ENCODE measurements at places on chromosomes 1 and 21.
A peak's percentile ranks its signal among the peaks of the same experiment; 100 is the strongest.

- DNase-seq, result no peak
Observed at GRCh38 chr1:89761901-89762300, 58.9 kb upstream of the LRRC8D start.

DNA sequence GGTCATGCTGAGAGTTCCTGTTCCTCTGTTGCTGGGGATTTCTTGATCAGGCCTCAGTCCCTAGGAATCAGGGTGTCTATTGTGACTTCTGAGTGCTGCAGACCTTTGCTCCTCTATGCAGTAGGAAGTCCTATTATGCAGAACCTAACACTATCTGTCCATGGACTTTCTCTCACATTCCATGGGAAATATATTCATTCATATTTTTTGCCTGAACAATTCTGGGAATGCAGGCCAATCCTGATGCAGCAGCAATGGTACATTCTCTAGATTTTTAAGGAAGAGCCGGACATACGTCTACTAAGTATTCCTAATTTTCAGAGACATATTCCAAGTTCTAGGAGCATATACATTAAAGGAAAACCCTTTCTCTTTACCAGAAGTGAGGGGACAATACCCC lies 61.1 kb upstream of the C1orf87 start:
- no peak for DNase-seq

DNA sequence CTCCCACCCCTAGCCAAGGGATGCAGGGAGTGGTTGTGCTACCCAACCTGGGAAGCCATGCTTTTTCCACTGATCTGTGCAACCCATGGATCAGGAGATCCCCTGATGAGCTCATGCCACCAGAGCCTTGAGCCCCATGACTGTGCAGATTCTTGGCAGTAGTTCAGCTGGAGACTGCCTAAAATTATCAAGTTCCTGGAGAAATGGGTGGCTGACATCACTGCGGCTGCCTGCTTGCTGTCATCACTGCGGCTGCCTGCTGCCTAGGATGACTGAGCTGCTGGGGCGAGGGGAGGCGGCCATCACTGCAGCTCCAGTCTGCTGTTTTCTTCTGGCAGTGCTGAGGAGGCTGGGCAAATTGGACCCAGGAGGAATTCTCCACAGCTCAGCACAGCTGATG lies 159.2 kb downstream of the AGBL4 start:
- DNase-seq, result no peak

- no peak for DNase-seq
Observed at GRCh38 chr1:151001602-151002001, 5.1 kb downstream of the MINDY1 start.

- no peak for DNase-seq
Observed at GRCh38 chr1:109314795-109315194, 8.0 kb upstream of the MYBPHL start.

DNA sequence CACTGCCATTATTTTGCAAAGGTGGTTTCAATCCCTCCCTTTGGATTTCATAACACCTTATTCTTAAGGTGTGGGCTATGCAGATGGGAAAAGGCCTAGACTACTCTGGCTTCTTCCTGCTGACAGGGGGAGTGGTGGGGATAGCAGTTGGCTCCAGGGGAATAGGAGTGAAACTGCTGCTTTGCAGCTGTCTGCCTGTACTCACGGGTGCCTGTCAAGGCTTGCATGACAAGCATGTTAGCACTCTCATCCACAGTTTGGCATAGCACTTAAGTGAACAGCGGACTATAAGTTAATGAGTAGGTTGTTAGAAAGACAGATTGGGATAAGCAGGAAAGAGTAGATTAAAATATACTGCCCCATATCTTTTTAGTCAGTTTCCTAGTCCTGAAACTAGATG lies 287.5 kb upstream of the DAB1 start:
- no peak for DNase-seq

DNA sequence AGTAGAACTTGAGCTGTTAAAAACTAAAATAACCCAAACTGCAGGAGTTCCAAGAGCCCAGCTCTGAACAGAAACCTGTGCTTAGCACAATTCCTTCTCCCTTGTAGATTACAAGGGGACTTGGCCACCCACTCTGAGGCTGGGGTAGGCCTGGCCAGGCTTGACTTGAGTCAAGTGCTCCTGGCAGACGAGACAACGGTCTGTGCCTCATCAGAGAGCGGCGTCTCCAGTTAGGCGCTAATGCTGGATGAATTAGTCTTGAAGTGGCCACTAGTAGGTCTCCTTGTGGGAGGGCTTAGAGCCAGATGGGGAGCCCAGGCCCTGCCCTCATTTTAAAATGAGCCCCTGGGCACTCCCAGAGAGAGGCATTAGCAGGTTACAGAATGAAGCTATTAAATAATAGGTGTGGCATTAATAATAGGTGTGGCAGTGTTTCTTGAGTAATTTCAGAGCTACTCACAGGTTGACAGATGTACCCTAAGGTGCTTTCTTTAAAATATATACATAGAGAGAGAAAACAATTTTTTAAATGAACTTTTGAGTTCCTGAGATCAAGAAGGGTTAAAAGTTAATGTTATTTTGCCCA lies 1.1 kb downstream of the EEIG2 start:
- no peak for DNase-seq

- no peak for DNase-seq
Observed at GRCh38 chr1:226107471-226108460, 45.2 kb downstream of the H3-3A start.

- DNase-seq, result peak; percentile 19
Observed at GRCh38 chr1:185317886-185318310, 855 bp upstream of the IVNS1ABP start.

DNA sequence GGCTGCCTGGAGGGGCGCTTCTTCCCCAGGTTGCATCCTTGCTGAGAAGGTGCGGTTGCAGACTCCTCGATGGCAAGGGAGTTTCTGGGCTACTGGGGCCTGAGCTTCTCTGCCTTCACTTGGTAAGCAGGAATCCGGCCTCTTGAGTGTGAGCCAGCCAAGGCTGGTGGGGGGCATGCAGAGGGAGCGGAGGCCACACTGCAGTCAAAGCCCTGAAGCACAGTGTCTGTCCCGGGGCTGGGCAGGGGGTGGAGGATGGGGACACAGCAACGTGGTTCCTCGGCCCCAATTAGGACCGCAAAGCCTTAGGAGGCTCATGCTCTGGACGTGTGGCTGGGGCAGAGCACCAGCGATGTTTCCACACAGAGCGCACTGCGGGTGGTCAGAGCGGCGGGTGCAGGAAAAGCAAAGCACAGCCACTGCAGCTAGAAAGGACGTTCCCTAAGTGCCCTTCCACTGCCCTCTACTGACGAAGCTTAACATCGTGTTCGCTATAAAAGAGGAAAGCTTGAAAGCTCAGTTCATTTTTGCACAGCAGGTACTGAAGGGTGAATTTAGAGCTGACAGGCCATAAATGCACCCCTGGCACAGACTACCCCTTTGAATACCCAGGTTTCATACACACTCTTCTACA lies 60.7 kb upstream of the COG2 start:
- no peak for DNase-seq

DNA sequence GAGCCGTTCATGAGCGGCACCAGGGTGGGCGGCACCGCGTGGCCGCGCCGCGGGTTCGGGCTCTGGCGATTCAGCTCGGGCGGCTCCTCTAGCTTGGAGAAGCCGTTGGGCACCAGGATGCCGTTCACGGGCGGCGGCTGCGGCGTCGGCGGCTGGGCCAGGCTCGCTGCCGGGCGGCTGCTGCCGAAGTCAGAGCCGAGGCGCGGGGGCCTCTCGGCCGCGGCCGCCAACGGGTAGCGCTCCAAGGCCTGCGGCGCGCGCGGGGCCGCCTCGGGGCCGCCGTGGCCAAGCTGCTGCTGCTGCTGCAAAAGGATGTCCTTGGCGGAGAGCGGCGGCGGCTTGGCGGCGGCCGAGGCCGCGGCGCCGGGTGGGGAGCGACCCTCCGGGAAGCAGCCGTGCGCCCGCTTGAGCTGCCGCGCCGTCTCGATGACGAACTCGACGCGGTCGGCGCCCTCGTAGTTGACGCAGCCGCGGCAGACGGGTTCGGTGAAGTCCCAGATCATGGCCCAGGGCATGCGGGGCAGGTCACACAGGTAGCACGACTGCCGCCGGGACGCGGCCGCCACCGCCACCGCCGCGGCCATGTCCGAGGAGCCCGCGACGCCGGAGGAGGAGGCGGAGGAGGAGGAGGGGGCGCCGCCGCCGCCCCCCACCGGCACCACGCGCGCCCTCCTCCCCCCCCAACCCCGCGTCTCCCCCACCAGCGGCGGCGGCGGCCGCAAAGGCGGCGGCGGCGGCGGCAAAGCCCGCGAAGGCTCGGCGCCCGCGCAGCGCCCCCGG lies 877 bp downstream of the IRF2BP2 start:
- peak; percentile 34 for DNase-seq

DNA sequence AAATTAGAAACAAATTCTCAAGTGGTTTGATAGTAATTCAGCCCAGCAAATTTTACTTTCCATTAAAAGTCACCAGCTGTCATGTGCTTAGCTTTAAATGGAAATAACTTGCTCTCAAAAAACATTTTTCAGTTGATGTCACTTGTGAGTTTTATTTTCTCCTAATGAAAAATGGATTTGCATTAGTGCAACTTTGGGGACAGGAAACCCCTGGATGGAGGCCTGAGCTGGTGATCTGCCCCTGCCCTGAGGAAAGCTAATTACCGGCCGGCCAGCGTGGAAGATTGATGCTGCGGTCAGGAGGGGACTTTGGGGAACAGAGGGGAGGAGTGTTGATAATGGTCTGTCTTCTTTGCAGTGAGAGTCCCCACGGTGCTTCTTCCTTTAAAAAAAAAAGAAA lies 66.8 kb upstream of the ANGPTL1 start:
- no peak for DNase-seq

DNA sequence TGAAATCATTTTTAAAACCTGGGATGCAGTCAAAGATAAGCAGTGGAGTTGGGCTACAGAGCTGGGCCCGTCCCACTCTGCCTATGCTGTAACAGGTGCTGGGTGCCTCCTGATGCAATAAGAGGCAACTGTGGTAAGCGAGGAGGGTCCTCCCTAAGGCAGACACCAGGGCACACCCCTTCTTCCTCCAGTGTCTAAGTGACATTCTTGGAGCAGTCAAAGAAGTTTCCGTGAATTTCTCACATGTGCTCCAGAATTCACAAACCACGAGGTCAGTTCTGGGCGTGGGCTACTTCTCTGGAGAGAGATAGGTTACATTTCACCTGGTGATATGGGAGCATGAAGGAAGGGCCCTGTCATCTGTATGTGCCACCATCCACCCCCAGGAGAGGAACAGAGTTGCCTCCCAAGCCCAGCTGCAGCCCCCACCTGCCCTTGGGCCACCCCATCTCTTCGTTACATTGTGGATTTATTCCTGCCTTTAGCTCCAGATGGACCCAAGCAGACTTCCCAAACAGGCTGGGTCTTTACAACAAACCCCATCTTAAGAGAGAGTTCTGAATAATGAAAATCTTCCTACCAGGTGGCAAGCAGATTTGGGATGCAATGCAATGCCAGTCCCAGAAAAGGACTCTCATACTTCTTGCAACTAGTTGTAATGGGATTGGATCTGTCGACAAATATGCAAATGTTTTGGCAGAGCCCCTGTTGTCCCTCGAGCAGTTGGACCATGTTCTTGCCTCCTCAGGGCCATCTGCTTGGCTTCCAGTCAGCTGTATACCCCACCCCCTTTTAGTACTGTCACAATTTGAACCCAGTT lies 82.5 kb upstream of the CNTN2 start:
- no peak for DNase-seq

DNA sequence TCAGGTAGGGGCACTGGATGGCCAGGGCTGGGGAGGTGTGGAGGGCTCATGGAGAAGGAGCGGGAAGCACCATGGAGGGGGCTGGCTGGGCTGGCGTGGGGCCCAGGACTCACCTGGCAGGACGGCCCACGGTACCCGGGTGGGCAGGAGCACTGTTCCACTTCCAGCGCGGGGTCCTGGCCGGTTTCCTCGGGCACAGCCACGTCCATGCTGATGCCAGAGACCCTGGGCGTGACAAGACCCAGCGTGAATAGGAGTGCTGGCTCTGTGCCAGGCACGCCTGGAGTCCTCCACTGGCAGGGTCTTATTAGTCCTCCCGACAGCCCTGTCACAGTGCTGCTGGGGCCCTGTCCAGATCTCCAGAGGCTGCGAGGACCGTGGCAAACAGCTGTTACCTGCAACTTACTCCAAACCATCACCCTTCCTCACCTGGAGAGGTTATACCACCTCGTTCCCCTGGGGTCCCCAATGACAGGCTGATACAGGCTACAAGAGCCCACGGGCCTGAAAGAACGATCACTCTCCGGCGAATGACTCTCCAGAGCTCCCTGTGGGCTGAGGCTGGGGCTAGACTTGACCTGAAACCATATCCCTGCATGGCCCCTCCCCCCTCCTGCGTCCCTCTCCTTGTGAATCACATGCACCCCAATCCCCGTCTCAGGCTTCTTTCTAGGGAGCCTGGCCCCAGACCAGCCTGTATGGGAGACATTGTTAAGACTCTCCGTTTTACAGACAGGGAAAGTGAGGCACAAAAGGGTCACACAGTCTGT lies 62.1 kb downstream of the HSPG2 start:
- DNase-seq, result no peak

- no peak for DNase-seq
Observed at GRCh38 chr1:177794376-177794991, 175.4 kb downstream of the SEC16B start.

DNA sequence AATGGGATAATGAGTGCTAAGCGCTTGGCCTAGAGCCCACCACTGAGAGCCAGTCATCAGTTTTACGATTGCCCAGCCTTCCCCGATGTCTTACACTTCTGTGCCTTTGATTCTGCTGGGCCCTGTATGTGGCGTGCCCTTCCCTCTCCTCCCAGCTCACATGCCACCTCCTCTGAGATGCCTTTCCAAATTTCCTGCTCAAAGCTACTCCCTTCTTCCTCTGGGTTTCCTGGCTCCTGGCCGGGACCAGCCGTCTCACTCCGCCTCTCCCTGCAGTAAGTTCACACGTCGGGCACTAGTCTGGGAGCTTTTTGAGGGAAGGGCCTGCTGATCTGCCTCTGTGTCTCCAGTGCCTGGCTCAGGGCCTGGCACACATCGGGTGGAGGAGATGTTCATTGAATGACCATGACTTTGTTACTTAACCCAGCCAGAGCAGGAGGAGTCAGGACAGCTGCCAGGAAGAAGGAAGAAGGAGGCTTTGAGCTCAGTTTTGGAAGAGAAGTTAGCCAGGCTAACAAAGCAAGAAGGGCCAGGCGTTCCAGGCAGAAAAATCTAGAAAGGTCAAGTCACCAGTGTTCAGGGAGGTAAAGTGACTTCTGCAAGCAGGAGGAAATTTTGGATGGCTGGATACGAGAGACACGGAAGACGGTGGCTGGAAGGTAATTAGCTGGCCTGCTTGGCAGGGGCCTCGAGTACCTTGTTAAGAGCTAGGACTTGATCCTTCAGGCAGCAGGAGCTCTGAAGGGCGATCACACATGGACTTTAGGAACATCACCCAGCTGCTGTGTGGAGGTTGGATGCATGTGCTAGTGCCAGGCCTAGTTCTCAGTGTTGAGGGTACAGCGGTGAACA lies 63.6 kb downstream of the EPHB2 start:
- DNase-seq, result no peak

GRCh38 chr1:221869779-221870178 lies 127.9 kb upstream of the DUSP10 start:
- no peak for DNase-seq

- no peak for DNase-seq
Observed at GRCh38 chr21:28627261-28627660, 365.4 kb downstream of the LTN1 start.

GRCh38 chr1:200452850-200453552 lies 43.2 kb upstream of the ZNF281 start:
- no peak for DNase-seq

- no peak for DNase-seq
Observed at GRCh38 chr1:8142955-8143629, 117.0 kb upstream of the ERRFI1 start.

All from activated naive CD4-positive, alpha-beta T cell (primary cell).